ENCODE measurements at places on chromosomes 1 and 21.
A peak's percentile ranks its signal among the peaks of the same experiment; 100 is the strongest.

DNA sequence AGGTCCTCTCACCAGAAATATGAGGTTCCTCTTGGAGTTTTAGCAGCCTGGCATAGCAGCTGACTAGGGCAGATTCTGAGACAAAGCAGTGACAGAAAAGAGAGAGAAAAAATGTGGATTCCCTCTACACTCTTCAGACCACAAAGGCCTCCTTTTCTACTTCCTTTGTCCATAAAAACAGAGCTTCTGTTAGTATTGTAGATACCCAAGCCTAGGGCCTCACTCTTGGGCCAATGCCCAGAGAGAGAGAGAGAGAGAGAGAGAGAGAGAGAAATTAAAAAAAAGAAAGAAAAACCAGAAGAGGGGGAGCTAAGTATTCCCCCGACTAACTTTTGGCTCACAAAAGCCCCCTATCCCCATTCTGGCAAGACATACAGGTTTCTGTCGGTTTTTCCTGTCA is 2.4 kb upstream of the ZRANB2 start:
- DNase-seq = no peak

- no peak for DNase-seq
Measured at GRCh38 chr1:3524556-3525203, 70.2 kb downstream of the ARHGEF16 start.

DNA sequence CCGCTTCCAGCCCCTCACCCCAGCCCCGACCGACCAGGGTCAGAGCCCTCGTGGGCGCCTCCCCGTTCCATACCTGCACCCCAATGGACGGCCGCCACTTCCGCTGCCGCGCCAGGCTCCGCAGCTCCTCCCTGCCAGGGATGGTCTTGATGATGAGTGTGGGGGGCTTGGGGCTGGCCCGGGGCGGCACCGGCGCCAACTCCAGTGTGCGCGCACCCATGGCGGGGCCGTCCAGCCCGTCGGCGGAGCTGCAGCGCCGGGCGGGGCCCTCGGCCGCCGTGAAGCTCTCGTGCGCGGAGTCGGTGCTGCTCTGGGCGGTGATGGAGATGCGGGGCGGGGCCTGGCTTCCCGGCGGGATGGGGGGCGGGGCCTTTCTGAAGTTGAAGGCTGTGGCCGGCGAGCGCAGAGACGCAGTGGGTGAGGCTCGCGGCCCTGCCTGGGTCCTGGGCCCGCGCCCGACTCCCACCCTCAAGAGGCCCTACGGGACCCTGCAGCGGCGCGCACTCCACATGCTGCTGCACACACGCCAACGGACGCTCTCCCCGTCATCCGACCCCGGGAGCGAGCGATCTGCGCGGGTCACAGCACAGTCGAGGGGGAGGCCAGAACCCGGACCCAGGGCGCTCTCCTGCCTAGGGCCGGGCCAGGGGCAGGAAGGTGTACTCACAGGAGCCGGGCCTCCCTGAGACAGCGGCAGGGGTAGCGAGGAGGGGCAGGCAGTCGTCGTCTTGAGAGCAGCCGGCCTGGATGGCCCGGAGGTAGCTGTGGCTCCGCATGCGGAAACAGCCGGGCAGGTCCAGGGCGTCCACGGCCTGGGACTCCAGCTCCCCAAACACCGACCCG is 26.1 kb upstream of the SMIM12 start:
- peak; percentile 78 for DNase-seq

- DNase-seq = no peak
Measured at GRCh38 chr1:31781138-31781755, 17.1 kb upstream of the ADGRB2 start.

- no peak for DNase-seq
Measured at GRCh38 chr21:43203591-43203990, 34.8 kb downstream of the CRYAA start.

DNA sequence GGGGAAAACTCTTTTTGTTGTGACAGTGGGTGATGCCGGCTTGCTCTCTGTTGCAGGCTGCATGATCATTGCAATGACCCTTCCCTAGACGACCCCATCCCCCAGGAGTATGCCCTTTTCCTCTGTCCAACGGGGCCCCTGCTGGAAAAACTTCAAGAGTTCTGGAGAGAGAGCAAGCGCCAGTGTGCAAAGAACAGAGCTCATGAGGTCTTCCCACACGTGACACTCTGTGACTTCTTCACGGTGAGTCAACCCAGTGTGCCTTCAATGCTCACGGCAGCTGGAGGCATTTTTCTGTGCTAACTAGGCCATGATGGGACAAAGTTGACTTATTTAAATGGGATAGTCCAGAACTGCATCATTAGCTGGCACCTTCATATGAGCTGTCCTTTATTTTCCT is 5.7 kb downstream of the UBASH3A start:
- DNase-seq = no peak

DNA sequence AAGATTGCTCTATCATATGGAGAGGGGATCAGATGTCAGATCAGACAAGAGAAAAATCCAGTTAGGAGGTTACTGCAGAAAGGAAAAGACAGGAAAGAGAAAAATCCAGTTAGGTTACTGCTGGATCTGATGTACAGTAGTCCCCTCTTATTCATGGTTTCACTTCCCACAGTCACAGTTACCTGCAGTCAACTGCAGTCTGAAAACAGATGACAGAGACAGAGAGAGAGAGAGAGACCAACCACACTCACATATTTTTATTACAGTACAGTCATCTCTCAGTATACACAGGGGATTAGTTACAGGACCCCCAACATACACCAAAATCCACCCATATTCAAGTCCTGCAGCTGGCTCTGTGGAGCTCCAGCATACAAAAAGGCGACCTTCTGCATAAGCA is 29.3 kb downstream of the NUP133 start:
- no peak for DNase-seq

DNA sequence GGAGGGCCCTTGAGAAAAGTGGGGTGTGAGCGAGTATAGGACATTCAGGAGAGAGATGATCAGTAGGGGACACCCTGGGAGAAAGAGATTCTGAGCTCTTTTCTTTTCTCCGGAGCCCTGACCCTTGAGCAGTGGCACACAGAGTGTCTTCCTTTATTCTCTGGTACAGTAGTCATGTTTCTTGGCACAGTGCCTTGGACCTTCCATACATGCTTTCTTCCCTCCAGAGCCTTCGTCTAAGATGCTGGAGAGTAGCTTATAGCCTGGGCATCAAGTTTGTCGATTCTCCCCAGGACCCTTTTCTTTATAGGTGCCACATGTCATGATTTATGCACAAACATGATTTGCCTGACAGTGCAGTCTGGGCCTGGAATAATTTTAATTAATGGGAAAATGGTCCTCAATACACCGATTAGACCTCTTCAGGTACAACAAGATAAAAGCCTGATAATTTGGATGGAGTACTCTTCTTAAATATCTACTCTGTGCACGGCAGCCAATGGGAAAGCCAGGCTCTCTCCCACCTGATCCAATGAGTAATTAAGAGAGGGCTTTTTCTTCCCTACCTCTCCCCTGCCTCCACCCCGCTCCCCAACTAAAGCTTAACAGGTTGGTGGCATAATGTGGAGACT is at the start of gene TBX19:
TSS of gene TBX19 (plus strand) at position 582 of the 632 bp plus-strand sequence. CDS start 214 bp downstream, outside the sequence.
- DNase-seq = no peak

DNA sequence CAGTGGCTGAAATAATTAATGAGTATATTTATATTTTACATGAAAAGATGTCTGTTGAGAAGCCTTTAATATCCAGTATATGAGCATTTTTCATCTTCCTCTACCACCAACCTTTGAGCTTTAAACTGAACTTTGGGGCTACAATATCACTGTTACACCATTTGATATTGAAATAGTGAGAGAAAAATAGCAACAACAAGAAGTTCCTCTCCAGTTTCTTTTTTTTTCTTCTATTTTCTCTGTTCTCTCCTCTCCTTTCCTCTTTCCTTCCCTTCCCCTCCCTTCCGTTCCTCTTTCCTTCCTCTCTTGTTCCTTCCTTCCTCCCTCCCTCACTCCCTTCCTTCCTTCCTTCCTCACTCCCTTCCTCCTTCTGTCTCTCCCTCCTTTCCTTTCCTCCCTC is 1591.4 kb downstream of the PLA2G4A start:
- DNase-seq = no peak

- DNase-seq = no peak
Measured at GRCh38 chr21:25836396-25836795, 101.6 kb downstream of the GABPA start.

- no peak for DNase-seq
Measured at GRCh38 chr1:203321273-203322052, 16.1 kb downstream of the BTG2 start.

DNA sequence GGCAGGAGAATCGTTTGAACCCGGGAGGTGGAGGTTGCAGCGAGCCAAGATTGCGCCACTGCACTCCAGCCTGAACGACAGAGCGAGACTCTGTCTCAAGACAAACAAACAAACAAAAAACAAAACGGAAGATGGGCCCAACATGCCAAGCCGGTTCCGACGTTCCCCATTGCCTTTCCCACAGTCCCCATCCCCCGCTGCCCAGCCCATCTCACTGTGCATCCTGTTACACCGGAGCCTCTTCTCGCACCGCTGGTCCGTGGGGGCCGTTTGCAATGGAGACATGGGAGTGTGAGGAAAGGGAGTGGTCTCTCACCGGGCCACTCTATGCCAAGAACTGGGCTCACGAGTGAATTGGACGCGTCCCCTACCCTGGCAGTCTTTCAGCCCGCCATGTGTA is 1.3 kb upstream of the CFAP74 start:
- no peak for DNase-seq

- peak; percentile 9 for DNase-seq
Measured at GRCh38 chr1:86507935-86508582, 38.8 kb upstream of the CLCA4 start.

DNA sequence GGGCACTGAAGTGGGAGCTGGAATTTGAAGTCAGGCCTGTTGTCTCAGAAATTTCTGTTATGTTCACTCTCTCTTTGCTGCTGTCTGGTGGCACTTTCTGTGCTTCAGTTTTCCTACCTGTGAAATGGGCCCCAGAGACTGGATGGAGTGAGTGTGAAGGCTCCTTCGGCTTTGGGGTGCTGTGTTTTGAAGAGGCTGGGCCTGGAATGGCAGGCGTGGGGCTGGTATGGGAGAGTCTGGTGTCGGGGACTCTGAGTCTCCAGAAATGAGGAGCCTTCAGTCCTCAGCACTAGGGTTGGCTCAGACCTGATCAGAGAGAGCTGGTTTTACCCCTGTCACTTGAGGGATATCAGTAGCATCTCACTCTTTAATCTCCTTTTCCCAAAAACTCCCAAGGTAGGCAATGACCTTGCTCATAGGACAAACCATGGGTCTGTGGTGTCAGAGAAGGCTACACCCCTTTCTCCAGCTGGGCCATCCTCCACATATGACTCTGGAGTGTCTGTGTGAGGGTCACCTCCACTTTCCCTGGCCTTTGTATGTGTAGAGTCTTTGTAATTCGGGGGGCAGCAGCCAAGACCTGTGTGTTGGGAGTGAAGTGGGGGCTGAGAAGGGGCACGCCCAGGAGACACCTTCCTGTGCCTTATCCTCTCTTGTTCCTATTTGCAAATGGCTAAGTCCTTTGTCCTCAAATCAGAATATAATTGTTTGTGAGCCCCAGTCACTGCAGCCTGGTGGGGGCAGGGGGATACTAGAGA is 279.9 kb downstream of the PTPRU start:
- no peak for DNase-seq

DNA sequence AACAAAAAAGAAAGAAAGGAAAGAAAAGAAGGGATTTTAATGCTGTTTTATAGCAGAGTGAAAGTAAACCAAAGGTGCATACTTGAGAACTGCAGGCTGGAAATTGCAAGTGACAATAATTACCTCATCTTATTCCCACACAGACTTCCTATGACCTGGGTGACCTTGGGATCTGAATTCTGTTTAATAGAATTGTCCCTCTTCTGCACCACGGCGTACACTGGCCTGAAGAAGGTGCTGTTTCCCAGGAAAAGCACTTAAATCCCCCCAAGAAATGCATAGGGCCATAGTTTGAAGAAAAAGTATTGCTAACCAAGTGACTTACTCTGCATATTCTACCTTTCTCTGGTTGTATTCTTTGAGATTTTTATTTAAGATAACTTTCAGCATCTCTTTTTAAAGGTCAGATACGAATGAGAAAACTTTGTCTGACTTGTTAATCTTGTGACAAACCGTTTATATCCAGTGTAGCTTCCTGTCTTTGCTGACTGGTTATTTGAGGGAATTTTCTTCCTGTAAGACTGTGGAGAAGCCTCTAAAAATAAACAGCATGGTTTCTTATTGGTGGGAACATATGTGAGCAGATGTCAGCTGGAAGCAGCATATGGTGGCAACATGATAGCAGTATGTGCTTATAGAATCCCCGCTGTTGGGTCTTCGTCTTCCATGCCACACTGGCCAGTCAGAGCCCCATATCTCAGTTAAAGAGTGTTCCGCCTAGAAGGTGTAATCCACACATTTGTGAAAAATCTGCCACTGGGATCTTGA is 16.3 kb downstream of the TGFB2 start:
- no peak for DNase-seq

DNA sequence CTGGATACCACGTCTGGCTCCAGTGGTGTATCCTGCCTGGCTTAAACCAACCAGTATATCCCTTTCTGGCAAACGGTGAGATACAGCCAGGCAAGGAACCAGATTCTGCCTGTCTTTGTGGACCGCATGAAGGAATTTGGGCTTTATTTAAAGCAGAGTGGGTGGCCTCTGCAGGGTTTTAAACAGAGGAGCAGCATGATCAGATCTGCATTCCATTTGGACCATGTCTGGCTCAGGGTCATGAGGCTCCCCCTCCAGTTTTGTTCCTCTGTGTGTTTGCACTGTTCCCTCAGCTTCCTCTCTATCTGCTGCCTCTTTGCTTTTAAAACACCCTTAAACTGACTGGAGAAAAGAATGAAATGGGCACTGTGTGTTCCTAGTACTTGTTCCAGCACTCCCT is 195.0 kb downstream of the GIPC2 start:
- no peak for DNase-seq

GRCh38 chr1:9086045-9086444 is 16.6 kb upstream of the SLC2A5 start:
- DNase-seq = no peak

DNA sequence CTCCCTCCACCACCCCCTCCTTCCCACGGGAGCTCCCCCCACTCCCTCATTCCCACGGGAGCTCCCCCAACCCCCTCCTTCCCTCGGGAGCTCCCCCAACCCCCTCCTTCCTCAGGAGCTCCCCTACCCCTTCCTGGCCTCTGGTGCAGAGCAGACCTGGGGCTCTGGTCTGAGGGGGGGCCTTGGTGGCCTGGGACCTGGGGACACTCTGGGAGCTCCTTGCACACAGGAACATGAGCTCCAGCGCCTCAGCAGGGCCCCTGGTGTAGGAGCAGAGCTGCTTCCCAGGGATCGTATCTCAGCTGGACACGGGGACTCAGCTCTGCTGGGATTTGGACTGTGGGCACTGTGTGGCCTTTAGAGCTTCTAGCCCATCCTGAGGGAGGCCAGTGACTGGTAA is 19.7 kb upstream of the PRSS38 start:
- DNase-seq = no peak

- no peak for DNase-seq
Measured at GRCh38 chr1:85850238-85850637, 142.0 kb upstream of the ZNHIT6 start.

- no peak for DNase-seq
Measured at GRCh38 chr1:917466-918091, 6.1 kb upstream of the SAMD11 start.

DNA sequence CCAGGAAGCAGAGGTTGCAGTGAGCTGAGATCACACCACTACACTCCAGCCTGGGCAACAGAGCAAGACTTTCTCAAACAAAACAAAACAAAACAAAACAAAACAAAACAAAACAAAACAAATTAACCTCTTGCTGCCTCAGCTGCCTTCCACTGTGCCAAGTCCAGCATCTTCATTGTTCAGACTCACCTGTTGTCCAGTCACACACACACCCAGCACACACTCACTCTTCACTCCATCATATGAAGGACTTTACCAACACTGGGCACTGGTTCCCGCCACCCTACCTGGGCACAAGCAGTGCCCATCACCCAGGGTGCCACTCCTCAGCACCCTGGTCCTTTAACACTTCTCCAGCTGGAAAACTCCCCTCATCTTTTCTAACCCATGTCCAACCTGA is 14.6 kb downstream of the PYCR2 start:
- DNase-seq = no peak
